ENCODE measurements at places on chromosomes 13 and 19.

DNA sequence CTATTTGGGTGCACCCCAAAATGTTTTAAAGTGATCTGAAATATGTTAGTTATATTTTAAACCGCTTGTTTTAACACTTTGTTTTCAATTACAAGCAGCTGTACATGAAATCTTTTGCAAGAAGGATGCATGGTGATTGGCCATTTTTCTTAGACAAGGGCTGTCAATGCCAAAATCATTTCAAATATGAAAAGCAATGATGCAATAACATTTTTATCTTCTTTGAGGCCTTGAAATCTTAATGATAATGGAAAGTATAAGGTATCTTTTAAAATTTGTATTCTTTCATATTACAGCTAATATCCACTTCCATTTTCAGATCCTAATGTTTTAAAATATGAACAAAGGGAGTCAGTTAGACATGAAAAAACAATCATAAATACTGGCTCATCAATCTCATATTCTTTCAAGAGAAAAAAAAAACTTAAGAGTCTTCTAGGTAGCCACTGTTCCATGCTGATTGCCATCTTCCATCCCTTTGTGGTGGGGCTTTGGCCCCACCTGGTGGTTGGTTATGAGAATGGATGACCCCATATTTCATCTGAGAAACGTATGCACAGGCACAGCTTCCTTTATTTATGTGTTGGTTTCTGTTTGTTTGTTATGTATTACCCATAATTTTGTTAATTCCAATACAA lies 330.3 kb upstream of the MIR17HG start:
- DNase-seq, result peak; percentile 78

- DNase-seq, result no peak
These were observed 6.9 kb upstream of the GMIP start for GRCh38 chr19:19650331-19650730.

DNA sequence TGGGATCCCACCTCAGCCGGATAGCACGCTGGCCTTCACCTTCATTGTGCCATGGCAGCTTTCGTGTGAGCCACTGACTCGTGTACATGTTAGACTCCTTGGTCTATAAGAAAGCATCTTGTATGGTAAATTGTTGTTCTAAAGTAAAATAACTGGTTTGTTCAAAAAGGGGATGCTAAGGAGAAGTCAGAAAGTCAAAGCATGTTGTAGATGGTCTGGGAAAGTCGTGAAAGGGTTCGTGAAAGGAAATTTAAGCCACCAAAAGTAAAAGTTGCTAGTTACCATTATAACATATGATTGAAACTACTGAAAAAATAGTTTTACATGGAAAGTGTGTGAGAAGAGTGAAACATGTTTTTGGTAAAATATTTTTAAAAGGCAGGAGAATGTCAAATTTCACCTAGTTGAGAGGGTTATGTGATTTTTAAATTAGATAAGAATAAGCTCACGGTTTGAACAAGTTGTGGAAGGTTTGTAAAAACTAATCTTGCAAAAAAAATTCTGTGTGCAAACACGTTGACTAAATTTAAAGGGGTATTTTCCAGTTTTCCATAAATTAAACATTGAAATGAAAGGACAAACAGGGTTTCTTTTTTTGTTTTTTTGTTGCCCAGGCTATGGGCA lies 23.4 kb downstream of the DPRX start:
- no peak for DNase-seq

GRCh38 chr19:18594096-18594823 lies 5.7 kb downstream of the REX1BD start:
- DNase-seq, result peak; percentile 87

GRCh38 chr13:76889254-76889653 lies 3.0 kb upstream of the KCTD12 start:
- DNase-seq, result no peak

- DNase-seq, result peak; percentile 46
These were observed at the start of gene PKN1 for GRCh38 chr19:14432791-14433553. Gene PKN1, plus strand, starts transcription at chr19:14433306. Its CDS starts 216 bp downstream, at chr19:14433522.

DNA sequence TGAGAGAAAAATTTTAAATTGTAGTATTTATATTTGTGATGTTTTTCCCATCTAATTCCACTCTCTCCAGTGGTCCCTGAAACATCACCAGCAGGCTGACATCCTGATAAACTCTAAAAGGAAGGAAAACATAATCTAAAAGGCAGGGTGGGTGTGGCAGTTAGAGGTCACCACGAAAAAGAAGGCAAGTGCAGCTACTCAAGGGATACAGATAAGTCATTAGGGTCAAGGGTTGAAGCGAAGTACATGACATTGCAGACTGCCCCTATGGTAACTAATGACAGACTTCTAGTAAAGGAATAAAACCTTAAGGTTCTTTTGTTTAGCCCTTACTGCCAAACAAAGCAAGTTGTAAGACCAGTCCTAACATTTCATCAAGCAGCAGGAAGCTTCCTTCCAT lies 6.0 kb upstream of the NEK3 start:
- DNase-seq, result no peak

DNA sequence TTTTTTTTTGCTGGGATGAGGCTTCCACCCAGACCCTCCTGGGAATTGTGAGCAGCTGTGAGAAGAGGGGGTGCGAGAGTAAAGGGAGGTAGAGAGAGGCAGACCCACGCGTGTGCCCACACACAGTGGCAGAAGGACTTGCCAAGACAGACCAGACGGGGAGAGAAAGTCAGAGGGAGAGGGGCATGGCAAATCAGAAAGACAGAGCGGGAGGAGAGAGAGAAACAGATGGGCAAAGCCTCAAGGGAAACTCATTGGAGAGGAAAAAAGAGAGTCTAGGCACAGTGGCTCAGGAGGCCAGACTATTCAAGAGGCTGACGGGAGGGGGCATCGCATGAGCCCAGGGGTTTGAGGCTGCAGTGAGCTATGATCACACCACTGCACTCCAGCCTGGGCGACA lies 17.0 kb downstream of the CATSPERG start:
- DNase-seq, result no peak

- no peak for DNase-seq
These were observed 250.1 kb downstream of the VWA8 start for GRCh38 chr13:41710771-41711170.

DNA sequence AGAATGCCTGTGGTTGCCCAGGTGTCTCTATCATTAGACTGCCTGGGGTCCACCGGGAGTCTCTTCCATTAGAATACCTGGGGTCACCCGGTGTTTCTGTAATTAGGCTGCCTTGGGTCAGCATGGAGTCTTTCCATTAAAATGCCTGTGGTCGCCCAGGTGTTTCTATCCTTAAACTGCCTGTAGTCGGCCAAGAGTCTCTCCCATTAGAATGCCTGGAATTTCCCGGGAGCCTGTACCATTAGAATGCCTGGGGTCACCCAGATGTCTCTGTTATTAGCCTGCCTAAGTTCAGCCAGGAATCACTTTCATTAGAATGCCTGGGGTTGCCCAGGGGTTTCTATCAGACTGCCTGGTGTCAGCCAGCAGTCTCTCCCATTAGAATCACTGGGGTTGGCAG lies 1492.8 kb downstream of the UQCRFS1 start:
- DNase-seq, result no peak

DNA sequence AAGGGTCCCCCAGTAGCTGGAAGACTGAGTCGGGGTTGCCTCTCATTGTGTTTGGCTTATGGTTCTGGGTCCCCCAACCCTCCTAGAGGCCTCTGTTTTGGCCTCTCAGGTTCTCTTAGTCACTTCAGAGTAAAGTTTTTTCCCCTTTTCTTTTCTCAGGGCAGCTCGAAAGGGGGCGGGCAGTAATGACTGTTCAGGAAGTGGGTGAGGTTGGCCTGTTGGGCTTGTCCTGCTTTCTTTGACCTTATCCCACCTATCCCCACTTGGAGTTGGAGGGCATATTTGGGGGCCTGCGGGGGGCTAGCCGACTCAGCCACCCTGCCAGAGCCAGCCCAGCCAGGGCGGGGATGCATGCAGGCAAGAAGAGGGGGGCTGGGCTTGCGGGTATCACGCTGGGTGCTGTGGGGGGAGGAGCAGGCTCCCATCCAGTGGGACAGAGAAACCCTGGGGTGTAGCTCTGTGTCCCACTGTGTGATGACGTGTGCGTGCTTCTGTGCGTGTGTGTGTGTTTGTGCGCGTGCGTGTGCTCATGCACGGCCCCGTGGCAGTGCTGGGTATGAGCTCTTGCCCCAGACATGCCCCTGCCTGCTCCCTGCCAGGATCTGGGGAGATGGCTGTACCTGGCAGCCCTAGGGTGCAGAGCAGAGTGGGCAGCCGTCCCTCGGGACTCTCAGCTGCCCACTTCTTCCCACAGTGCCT lies 1.4 kb downstream of the CIC start:
- peak; percentile 57 for DNase-seq

GRCh38 chr13:80161219-80161618 lies 179.7 kb downstream of the SPRY2 start:
- no peak for DNase-seq

GRCh38 chr19:17579661-17580244 lies 24.3 kb downstream of the COLGALT1 start:
- peak; percentile 58 for DNase-seq

- DNase-seq, result no peak
These were observed 209.8 kb downstream of the PCCA start for GRCh38 chr13:100298691-100299090.

DNA sequence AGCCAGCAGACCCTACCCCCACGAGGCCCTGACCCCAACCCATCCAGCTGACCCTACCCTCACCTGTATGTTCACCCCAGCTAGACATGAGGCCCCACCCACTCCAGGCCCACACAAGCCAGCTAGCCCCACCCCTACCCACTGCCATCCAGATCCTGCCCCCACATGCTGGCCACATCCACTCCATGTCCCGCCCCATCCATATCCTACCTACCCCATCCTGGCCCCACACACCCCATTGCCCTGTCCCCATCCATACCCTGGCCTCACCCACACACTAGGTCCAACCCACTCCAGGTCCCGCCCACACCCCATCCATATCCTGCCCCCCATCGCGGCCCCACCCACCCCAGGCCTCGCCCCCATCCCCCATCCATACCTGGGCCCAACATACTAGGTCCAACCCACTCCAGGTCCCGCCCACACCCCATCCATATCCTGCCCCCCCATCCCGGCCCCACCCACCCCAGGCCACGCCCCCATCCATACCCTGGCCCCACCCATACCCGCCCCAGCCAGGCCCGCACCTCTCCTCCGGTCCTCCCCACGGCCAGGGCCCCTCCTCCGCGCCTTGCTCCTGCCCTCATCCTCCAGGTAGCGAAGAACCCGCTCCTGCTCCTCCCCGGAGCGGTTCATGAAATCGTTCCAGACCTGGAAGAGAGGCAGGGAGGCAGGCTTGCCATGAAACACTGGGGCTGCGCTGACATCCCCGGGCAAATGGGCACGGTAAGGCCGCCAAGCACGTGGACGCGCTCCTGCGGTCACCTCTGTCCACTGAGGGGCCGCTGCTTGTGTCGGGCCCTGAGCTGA lies 7.2 kb downstream of the RNU6-9 start:
- DNase-seq, result peak; percentile 23

DNA sequence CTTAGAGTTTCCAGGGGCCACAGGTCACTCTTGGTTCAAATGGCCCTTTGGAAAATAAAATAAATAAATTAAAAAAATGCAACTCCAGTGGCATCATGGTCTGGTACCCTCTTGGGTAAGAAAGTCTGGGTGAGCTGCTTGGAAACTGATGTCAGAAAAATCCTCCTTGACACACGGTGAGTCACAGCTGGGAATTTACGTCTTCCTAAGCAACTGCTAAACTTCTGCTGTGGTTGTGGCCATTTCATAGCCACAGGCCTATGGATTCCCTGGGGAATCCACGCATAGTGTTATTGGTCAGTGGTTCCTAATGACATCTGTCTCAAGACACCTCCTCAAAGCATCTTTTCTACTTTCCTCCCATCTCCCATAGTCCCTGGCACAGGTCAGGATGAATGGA lies 220.8 kb downstream of the COG6 start:
- peak; percentile 61 for DNase-seq

- no peak for DNase-seq
These were observed 47.9 kb downstream of the EPS15L1 start for GRCh38 chr19:16423891-16424290.

DNA sequence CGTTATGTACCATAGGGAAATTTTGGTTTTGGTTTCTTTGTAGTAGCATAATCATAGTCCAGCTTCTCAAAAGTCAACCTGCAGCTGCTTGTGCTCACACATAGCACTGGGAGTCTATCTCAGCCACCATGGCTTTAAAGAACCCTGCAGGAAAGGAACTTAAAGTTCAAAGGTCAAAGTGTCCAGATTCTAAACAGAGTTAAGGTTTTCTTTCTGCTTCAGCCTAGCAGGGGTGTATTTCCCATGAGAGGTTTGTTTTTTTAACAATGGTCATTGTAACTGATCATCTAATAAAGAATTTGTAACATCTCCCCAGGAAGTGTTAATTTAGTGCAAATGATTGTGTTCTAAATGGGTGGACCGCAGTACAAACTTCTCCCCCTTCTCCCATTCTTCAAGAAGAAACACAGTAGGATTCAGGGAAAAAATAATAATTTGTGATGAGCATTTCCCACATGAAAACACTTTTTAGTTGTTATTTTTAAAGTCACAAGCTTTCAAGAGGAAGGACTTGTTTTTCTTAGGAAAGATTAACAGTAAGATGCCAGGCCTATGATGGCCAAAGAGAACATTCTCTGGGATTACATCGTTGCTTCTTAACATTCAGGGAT lies 168.0 kb downstream of the EFNB2 start:
- no peak for DNase-seq

DNA sequence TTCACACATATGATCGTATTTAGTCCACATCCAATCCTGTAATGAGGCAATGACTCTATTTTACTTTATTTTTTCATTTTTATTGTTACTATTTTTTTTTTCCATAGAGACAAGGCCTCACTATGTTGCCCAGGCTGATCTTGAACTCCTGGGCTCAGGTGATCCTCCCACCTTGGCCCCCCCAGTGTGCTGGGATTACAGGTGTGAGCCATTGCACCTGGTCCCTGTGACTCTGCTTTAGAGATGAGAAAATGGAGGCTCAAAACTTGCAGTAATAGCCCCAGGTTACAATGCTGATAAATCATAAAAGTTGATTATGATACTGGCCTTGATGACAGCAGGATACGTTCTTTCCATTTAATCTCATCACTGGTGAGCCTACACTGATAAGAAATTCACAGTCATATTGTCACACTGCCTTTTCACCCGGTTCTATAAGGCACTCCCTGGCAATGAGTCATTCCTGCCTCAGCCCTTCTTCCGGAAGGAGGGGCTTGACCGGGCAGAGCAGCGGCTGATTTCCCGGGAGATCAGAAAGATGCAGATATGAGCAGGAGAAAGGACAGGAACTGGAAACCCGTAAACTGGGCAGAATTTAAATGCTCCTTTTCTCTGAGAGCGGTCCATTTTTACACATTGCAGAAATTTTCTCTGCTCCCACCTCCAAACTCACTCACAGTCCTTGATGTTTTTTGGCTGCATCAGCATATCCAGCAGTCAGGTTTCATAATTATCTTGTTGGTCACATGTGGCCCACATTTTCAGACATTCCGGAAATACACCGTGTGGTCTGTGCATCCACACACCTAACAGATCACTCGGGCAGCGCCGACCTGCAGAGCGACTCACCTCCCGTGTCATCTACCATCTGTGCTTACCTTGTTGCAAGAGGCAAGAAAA lies 616.4 kb downstream of the EFNB2 start:
- peak; percentile 90 for DNase-seq
